Stimulated activated CD4-positive, alpha-beta T cell treated with anti-CD3 and anti-CD28 coated beads, Interleukin-4, amount 100 ng/mL, for 4 hours (primary cell): ENCODE measurements at places on chromosomes 7 and 10.

DNA sequence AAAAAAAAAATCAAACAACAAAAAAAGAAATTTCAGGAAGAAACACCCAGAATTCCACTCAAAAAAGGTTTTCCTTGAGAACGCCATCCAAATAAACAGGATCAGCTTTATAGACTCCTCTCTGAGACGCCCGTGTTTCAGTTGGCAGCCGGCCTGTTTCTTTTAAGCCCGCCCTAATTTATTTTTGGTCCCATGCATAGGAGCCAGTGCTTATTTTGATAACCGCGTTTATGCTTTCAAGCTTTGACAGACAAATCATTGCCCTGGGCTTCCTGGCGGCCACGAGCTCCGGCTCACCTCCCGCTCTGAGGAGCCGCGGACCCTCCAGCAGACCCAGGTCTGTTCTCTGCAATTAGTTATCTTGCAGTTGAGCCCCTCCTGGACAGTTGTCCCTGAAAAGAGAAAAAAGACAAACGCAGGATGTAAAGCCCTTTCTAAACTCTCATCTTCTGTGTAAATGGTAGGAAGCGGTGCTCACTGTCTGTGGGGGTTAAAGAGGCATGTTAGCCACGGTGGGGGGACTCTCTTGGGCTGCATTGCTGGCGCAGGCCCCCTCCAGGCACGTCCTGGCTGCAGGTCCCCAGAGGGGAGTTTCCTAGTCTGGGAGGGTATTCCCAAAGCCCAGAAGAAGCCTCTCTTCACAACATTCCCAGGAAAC lies 22.2 kb upstream of the UNCX start:
- no peak for DNase-seq

DNA sequence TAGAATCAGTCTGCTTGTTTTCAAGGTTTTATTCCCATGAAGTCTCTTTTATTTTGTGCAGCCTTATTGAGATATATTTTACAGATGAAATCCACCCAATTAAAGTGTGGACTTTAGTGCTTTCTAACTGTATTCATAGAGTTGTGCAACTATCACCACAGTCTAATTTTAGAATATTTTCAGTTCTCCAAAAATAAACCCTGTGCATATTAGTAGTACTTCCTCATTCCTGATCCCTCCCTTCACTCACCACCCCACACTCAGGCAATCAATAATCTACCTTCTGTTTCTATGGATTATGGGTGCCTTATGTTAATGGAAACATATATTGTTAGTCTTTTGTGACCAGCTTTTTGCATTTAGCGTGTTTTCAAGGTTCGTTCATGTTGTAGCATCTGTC lies 185.7 kb upstream of the TMEM72 start:
- DNase-seq = no peak

DNA sequence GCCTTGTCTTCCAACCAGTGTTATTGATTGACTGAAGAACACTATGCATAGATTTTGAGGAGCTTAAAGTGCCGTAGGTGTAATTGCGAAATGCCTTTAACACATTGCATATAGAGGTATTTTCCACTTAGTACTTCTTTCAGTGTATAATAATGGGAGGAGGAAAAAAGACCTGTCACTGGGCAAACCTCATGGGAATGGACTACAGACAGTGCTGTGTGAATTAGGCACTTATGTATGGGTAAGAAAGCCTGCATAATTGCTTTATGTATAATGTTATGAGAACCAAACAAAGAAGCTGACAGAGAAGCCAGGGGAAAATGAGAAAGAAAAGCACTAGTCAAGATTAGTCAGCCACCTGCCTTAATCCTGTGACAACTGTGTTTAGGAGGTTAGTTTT lies 12.4 kb upstream of the SCRN1 start:
- no peak for DNase-seq

DNA sequence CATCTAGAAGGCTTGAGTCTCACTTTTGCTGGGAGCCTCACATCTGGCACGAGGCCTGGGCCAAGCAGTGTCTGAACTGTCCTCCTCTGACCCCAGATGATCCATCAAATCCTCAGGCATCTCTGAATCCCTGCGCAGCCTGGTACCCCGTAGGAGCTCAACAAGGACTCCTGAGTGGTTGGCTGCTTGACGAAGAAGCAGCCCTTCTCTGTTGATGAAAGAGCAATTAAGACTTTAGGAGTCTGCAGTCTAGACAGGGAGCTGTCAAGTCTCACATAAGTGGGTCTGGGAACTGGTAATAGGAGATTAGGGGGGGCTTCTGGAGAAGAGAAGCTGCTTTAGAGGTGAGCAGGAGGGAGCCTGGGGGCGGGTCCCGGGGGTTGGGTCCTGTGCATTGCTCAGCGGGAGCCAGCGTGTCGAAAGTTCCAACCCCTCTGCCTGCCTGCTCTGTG lies 326.0 kb downstream of the RPS24 start:
- DNase-seq = no peak

- DNase-seq = no peak
Measured at GRCh38 chr7:141557360-141557759, 6.2 kb downstream of the AGK start.

DNA sequence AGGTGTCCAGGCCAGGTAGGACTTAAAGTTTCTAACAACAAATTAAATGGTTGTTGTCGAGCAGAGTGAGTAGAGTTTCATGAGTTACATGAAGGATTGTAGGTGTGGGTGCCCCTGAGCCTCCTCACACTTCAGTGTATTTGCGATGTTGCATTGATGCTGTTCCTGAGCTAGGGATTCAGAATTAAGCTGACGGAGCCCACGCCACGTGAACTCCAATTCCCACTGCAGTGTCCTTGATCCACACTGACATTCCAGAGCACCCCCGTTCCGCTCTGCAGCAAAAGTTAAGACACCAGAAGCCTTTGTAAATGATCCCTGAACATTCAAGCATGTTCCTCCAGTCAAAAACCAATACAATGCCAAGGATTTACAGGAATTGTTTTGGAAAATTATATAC lies 78.8 kb upstream of the SEC61G start:
- DNase-seq = no peak

DNA sequence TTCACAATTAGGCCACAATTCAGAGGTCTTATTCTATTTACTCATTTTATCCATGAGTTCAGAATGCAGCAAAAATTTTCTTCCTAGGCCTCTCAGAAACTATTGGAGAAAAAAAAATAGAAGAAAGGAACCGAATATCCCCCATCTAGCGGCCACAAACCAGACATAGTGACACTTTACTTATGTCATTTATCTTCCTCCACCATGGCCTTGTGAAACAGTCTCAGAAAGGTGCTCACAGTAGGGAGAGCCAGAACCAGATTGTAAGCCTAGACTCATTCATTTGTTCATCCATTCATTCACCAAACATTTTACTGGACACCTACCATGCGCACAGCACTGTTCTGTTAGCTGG lies 16.0 kb downstream of the CREB3L2 start:
- DNase-seq = no peak

- DNase-seq = no peak
Measured at GRCh38 chr10:14498326-14498725, 167.6 kb upstream of the FRMD4A start.

GRCh38 chr7:91046322-91047089 lies 217.7 kb upstream of the FZD1 start:
- DNase-seq = no peak

DNA sequence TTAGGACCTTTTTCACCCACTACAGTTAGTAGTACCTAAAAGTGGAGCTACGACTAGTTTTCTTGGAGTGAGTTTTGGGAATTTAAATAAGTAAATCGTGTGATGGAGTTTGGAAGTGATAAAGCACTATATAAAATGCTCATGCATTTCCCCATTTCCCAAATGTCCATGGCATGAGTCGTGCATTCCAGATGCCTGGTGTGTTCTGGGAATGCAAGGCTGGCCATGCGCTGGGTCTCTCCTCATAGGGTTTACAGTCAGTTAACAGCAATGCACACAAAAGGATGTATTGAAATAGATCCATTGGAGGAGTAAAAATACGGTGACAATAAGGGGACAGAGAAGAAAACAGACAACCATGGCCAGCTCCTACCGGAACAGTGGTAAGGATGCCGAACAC lies 149.8 kb downstream of the DPP6 start:
- DNase-seq = no peak

DNA sequence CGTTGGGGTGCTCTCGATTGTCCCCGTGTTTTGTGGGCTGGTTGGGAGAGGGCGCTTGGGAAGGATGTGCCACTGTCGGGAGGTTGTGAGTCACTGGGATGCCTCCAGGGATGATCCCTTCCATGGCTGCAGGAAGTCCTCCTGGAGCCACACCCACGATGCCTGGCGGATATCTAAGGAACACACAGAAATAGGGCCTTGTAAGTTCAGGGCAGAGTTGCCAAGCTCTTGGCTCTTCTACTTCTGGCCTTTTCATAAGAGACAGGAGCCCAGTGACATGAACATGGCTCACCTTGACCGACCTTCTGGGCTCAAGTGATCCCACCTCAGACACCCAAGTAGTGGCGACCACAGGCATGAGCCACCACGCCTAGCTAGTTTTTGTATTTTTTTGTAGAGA lies 47.6 kb downstream of the ZRANB1 start:
- no peak for DNase-seq

DNA sequence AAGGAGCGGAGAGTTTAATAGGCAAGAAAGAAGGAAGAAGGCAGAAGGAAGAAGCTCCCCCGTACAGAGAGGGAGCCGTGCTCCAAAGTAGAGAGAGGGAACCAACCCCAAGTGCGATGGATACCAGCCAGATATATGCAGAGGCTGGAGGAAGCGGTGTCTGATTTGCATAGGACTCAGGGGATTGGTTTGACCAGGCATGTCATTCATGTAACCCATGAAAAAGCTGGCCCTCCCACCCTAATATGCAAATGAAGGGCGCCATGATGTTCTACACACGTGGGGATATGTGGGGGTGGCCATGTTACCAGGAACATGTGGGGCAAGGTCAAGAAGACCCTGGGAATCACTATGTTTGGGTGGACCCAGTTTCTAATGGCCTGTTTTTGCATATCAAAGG lies 40.6 kb upstream of the FAM3C start:
- no peak for DNase-seq

DNA sequence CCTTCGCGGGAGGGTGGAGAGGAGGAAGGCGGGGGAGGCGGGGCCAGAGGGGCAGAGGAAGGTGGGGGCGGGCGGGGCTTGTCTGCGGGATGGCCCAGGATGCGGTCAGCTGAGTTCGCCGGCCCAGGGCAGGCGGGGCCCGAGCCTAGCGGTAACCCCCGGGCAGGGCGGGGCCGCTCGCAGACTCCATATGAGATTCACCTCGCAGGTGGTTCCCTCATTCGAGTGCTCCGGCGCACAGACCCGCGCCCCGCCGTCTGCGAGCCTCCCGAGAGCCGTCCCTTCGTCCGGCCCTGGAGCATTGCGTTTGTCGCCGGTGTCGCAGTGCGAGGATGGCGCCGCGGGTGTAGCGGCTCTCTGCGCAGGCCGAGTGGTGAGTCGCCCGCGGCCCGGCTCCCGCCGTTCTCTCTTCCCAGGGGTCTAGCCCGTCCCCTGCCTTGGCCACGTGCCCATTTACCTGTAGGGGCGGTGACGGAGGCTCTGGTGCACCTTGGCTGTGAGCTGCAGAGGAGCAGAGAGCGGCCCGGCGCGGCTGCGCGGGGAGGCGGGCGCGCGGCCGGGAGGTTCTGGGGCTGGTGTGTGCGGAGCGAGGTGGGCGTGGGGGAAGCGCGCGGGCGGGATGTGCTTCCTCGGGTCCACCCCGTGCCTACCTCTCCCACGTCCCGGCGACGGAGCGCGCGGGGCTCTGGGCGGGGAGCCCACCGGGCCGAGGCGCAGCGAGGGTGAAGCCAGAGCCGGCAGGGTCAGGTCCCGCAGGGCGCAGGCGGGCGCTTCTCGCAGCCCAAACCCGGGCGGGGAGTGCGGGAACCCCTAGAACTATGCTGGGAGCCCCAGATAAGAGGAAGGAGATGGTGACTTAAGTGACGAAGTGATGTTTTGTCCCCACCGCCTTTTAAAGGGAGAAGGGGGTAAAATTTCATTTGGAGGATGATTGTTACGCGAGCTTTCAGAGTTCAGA lies at the start of gene UPP1:
UPP1 (plus strand) TSS at position 220 of the 958 bp plus-strand sequence. CDS start 5,519 bp downstream, outside the sequence.
- peak; percentile 72 for DNase-seq

DNA sequence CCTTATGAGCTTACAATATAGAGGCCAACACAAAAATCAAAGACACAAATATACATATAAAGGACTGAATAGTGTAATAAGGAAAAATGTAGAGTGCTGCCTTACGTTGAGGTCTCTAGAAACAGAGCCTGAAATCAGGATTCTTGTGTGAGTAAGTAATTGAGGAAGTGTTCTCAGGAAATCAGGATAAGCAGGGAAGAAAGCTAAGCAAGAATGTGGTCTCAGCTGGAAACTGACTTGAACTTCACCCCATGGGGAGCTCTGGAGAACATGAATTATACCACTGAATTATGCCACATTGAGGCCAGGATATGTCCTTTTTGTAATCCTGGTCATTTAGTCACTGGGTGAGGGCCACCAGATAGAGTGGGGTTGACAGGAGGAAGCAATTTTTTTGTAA lies 191.9 kb downstream of the ETV1 start:
- DNase-seq = no peak

DNA sequence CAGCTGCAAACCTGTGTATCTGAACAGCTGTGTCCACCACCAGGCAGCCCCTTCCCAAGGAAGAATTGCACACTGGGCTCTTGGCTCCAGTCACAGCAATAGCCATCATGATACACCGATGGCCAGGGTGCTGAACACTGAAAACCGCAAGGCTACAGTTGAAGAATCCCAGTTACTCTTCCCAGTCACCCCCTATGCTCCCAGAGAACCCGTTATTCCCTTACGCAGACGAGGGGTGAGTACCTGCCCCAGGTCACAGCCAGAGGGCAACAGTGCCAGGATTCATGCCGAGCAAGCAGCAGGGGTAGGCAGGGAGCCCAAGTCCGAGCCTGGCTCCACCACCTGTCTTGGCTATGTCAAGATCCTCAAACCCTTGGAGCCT lies 57.8 kb downstream of the RASGEF1A start:
- DNase-seq = no peak
